T47D (cell line): ENCODE measurements at places on chromosomes 11 and 22.
A peak's percentile ranks its signal among the peaks of the same experiment; 100 is the strongest.

GRCh38 chr11:96014217-96014616 lies 90.3 kb upstream of the MTMR2 start:
- DNase-seq = no peak

DNA sequence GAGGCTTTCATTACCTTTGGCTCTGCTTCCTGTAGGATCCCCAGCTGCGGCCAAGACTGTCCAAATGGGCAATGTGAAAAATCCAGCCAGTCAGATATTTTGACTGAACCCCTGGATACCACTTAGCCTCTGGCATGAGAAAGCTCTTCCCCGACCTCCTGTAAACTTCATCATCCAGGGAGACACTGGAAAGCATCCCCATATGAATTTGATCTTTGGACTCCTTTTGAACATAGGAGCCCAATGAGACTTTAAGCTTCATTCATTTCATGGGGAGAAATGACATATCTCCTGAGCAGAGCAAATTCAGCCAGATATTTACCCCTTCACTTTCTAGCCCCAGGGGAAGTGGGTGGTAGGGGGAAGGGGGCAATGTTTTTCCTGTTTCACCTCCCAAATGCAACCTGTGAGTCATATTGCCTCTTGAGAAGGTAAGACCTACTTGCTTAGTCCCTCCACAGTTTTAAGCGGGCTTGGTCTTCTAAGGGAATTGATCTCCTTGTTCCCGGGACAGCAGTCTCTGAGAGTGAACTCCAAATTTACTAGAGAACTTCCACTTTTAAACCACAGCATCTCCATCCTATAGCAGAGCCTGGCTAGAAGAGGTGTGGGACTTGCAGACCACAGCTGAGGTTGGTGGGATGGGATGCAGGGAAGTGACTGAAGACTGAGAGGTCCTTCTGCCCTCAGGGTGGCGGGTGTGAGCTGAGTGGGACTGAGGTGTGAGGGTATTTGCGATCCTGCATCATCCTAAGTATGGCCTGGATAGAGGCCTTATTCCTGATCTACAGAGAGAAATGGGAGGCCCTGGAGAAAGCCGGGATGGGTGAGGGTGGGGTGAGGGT lies 20.3 kb upstream of the POU2AF1 start:
- no peak for DNase-seq

- DNase-seq = no peak
Measured at GRCh38 chr22:22942511-22943329, 55.1 kb downstream of the IGLL5 start.

- no peak for DNase-seq
Measured at GRCh38 chr11:134480136-134480712, 68.2 kb upstream of the B3GAT1 start.

DNA sequence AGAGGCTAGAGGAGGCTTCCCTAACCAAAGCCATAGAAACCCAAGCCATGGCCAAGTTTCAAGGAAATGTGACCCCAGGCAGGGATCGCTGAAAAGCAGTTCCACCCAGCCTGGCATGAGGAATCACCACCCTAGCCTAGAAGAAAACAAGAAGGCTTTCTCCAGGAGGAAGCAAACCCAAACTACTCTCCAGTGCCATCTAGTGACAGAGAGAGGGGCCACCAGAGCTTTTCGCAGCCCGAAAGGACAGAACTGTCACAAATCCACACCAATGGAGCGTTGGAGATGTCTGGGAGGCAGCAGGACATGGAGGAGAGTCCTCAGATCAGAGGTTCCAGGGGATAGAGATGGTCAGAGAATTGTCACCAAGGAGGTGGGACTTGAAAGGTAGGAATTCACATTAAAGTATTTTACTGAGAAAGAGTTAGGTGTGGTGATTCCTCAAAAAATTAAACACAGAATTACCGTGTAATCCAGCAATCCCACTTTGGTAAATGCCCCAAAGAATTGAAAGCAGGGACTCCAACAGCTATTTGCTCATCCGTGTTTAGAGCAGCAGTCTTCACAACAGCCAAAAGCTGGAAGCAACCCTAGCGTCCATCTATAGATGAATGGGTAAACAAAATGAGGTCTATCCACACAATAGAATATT lies 67.3 kb upstream of the NUP50 start:
- peak; percentile 78 for DNase-seq

DNA sequence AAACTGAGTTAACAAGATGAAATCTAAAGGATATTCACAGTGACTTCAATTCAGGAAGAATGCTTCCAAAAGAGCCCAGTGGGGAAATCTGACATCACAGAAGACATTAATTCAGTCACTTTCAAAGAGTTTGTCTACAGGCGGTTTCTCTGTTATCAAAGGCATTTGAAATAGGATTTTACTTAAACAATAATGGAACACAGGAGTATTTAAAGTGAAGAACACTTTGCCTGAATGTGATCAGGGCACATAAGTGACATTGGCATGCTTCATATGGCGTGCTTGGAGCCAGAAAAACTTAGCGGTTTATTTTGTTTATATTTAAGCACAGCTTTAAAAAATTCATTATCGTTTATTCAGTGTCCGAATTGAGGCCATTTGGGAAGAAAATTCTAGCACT lies 52.9 kb downstream of the PANX1 start:
- DNase-seq = no peak

DNA sequence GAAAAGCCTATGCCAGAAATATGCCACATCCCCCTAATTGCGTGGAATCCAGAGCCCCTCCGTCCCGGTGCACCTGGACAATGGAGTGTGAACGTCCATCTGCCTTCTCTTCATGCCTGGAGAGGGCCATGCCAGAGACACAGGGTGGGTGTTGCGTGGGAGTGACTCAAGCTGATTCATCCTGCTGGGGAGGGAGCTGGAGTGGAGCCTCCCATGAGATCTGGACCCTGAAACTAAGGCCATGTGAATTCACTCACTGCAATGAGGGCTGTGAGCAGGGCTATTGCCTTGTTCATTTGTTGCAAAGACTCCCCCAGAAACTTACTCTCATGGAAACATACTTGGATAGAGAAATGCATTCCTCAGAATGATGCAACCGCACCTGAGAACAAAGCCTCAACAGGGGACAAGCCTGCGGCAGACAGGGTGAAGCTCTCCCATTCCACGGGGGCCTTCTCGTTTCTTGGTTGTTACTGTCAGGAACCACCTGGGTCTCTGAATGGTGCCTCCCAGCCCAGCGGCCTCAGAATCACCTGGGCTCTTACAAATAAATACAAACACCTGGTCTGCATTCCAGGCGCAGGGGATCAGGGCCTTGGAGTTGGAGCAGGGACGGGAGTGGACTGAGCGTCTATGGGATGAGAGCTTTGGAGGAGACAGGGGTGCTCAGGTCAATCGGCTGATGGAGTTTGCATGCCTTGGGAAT lies 1031.2 kb downstream of the BRD1 start:
- DNase-seq = no peak
